Posterior cingulate gyrus (tissue), 11 donors: ENCODE measurements at places on chromosomes 13 and 19.

- DNase-seq, result no peak
Observed at GRCh38 chr13:29109987-29110386, 289.8 kb downstream of the MTUS2 start.

DNA sequence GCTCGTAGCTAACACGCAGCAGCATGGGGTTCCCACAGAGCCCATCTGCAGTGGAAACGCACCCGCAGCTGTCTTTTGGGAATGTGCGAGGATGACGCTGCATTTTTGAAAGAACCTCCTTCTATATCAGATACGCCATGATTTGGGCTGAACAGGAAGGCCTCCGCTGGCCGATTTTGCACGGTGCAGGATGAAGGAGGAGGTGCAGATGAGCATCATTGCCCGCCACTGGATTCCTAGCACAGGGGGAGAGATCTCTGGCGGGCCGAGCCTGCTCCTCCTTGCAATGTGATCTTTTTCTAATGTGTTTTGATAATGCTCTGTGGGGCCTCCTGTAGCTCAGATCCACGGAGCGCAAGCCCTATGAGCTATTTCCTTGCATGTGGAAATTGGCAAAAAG, 55.5 kb downstream of the EFNB2 start:
- DNase-seq, result no peak

DNA sequence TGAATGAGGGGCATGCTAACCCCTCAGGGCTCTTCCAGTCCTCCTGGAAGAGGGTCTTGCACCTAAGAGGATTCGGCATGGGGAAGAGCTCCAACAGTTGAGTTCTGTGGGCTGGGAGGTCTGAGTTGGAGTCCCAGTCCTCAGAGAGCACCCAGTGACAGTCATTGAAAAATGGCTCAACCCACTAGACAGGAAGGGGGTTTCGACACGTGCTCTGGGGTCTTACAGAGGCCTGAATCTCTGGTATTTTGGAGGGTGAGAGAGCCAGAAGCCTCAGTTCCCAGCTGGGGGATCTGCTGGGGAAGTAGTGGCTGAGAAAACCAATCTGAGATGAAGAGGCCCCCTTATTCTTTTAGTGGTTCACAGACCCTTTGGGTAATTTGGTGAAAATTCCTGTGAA, 9.0 kb downstream of the PTH2 start:
- DNase-seq, result no peak

DNA sequence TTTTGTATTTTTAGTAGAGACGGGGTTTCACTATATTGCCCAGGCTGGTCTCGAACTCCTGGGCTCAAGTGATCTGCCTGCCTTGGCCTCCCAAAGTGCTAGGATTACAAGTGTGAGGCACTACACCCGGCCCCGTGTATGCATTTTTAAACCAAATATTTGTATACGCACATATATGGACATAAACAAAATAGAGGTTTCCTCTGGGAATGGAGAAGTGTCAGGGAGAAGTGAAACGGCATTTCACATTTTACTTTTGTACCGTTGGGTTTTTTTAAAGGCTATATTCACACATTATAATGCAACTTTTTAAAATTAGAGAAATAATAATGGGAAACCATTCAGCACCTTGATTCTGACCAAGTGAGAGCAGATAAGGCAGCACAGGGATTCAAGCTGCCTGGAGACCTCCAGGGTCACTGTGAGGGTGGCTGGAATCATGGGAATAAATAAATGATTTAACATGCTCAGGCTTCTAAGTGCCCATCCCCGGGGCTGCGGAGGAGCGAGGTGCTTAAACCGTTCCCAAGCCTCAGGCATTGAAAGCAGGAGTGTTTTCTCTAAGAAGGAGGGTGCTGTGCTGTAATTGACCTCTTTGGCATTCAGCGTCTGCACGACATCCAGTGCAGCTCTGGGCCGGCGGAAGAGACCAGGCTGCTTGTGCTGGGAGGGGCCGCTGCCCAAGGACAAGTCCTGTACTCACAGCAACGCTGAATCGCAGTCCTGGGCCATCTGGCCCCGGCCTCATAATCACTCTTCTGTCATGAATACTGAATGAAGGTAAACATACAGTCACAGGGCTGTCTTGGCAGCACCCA, 24.7 kb downstream of the GPR42 start:
- DNase-seq, result no peak

DNA sequence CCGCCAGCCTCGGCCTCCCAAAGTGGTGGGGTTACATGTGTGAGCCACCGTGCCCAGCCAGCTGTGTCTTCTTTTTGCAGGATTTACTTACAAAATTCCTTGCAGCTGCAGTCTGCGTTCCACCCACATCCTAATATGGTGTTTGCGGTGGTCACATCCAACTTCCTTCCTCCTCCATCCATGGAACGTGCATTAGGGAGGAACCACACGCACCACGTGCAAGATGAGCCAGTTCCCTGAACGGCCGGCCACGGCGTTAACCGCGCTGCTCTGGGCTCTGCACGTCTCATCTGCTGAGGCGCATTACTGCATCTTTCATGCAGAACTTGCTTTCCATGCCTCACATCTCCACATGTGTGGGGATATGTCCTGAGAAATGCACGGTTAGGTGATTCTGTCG, 13.0 kb upstream of the SIGLEC11 start:
- DNase-seq, result no peak

GRCh38 chr13:36217456-36217855, 3.1 kb upstream of the SOHLH2 start:
- no peak for DNase-seq

GRCh38 chr19:28074773-28075172, 1138.2 kb downstream of the UQCRFS1 start:
- DNase-seq, result no peak

DNA sequence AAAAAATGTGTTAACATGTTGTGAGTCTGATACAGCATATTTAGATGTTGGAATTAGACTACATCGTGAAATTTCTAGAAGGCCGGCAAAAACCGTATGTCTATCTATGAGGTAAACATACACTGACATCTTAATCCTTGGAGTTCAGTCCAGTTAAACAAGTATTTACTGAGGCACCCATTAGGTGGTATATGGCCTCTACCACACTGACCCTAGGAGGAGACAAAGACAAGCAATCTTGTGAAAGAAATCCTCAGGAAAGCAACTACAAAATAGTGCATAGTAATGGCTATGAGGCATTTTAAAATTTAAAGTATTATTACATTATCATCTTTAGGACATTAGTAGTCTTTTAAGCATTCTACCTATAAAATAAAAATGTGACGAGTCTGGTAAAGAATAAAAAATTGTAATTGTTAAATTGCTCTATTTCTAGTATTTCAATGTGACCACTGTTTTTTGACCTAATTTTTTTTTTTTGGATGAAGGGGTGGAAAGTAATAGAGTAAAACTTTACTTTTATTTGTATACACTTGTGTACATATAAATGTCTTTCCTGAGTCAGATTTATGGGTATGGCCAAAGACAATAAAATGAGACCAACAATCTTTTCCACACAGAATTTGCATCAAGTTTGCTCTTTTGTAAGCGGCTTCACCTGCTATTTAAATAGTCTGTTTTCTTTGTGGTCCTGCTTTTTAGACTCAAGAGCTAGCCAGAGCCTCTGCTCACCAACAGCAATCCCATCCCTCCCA, 50.5 kb downstream of the KATNAL1 start:
- no peak for DNase-seq

DNA sequence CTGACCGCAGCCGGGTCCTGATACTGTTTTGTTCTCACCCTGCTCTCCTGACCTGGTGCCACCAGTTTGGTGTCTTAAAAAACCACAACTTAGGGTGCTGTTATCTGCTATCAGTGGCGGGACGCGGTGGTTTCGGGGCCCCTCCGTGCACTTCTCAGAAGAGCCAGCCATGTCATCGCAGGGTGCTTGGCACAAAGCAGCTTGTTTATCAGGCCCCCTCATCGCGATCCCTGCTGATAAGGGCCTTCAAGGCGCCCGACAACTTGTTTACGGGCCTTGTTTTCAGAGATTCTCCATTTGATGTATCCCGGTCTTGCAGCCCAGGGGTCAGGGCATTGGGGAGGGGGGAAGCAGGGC, 58.1 kb upstream of the KLF2 start:
- no peak for DNase-seq

GRCh38 chr13:107867701-107868661, 347.4 kb downstream of the LIG4 start:
- peak; percentile 46 for DNase-seq

DNA sequence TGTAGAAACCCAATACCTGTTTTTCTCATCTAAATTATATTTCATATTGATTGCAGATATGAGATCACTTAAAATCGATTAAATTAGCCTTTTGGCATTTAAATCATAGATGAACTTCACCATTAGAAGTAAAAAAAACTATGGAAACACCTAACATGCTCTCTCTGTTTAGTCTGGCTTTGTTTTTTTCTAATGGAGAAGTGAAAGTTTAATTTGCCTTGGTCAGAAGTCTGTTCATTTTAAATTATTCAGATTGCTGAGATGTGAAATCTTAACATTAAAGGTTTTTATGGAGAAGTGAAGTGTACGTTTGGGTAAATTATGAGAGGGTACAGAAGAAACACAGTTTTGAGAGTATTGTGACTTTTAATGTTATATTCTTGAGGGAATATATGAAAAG, 6.7 kb downstream of the SUGT1 start:
- no peak for DNase-seq

GRCh38 chr13:45809801-45810394, 41.7 kb downstream of the SIAH3 start:
- no peak for DNase-seq

DNA sequence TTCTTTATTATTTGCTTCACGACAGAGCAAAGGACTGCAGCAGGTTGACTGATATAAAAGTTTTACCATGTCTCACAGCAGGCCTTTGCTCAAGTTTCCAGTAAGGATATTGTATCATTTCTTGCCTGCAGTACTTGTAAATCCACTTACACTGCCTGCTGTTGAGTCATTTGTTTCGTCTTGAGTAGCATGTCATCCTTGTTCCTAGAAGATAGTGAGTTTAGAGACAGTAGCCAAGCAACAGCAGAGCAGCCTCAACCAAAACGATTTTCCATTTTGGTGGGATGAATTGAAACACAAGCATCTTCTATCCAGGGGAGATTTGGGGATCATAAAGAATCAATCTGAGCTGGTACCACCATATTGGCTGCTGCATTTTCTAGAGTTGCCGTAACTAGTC, 24.0 kb upstream of the ALOX5AP start:
- no peak for DNase-seq

DNA sequence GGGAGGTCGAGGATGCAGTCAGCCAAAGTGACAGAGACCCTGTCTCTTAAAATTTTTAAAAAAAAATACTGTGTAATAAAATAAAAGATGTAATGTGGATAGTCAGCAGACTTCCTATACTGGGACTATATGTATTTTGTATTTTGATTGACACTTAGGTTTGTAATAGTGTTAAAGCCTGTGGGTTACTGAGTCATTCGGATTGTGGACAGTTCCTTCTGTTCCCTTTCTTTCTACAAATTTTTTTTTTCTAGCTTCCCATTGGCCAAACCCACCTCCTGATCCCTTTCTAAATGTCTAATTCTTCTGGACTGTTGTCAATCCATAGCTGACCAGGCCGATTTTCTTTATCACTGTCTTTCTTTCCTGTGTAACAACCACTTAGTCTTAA, 108.0 kb downstream of the DNAJC3 start:
- DNase-seq, result no peak

DNA sequence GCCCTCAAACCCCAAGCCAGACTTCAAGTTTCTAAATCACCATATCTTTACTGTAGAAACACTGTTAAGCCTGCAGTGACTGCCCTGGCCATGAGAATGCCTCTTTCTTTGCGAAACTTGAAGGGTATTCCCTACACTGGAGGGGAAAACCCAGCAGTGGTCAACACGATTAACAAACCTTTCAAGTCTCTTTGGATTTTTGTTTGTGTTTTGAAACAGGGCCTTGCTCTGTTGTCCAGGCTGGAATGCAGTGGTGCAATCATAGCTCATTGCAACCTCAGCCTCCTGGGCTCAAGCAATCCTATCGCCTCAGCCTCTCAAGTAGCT, 17.4 kb upstream of the POMP start:
- no peak for DNase-seq

DNA sequence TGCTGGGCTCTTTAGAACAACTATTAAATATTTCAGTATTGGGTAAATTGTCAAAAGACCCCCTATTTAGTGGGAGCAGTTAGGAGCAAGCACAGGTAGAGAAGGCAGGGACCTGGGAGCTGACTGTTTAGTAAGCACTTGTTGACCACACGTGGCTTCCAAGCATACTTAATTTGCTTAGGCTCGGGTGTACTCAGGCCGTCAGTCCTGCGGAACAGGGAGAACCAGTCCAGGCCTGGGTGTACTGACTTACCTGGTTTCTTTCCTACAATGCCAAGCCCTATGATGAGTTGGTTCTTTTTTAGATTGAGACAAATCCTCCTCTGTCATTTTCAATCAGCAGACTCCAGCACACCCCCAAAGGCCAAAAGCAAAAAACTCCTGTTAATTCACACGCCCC, 90.0 kb downstream of the WDFY2 start:
- DNase-seq, result no peak

GRCh38 chr19:29119590-29119989, 93.4 kb downstream of the UQCRFS1 start:
- no peak for DNase-seq

GRCh38 chr13:75839406-75839805, 203.3 kb downstream of the LMO7 start:
- no peak for DNase-seq

- peak; percentile 96 for DNase-seq
Observed at GRCh38 chr19:10334588-10335351, 1.4 kb upstream of the RAVER1 start.

- DNase-seq, result no peak
Observed at GRCh38 chr19:12885749-12886650, 1.0 kb downstream of the KLF1 start.

- DNase-seq, result no peak
Observed at GRCh38 chr13:80463673-80464352, 122.9 kb upstream of the SPRY2 start.

DNA sequence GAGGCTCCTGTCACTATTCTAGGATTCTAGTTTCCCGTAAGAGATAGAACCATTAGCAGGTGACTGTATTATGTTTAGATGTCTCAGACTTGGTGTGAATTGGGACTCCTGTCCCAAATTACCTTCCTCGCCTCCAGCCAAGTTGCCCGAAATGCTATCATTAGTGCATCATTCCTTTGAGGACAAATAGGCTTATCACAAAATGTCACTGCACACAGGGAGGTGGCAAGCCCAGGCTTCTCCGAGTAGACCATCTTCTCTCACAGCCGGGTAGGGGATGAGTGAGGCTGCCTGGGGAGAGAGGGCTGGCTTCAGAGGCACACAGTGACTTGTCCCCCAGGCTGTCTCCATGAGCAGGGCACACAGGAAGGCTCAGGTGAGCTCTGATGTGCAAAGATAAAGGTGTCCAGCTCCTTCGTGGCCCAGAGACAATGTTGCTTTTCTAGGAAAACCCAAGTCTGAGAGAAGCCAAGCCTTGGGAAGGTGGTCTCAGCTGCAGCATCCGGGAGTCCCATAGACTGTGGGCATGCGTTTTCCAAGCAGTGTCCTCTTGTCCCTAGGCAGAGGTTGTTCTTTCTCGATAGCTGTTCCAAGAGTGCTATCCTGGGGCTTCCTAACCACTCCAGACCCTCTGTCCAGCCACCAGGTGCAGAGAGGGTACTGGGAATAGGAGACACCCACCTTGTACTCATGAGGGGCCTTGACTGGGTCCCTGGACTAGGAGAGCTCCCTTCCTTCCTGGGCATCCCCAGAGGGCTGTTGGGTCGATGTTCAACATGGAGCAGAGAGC, 163.1 kb upstream of the TSHZ3 start:
- no peak for DNase-seq
